ENCODE measurements at places on chromosomes 4 and X.
A peak's percentile ranks its signal among the peaks of the same experiment; 100 is the strongest.

- DNase-seq = no peak
These were observed 69.4 kb downstream of the EFHC2 start for GRCh38 chrX:44274096-44274495.

DNA sequence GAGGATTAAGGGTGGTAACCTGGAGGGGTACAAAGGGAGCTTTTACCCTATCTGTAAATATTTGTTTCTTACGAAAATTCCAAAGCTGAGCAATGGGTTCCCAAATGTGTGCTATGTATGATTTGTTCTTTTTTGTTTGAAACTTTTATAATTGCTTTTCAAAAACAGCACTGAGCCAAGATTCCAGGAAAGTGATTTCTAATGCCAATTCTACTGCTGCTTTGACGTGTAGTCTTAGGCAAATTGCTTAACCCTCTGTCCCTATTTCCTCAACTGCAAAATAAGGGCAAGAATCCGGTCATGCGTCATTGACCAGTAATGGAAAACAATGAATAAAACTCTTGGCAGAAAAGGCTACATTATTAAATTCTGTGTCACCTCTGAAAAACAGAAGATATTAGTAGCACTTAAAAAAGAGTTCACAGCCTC is 454.7 kb downstream of the IL15 start:
- DNase-seq = peak; percentile 58

DNA sequence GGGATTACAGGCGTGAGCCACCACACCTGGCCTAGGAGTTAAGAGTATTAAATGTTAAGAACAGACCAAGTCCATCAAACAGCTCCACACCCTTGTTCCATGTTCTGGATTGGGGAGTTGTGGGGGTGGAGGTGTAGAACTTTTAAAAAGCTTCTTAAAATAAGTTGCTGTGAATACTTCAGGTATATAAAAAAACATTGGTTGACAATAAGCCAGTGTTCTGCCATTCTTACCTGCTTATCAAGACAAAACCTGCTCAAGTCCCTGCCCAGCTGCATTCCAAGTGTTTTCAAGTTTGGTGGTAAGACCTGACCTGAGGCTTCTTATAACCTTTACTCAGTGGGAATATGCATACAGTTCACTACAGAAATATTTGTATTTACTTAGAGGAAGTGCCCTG is 6.4 kb downstream of the RBM3 start:
- DNase-seq = no peak

- no peak for DNase-seq
These were observed 6.1 kb downstream of the RPS3A start for GRCh38 chr4:151105454-151106032.

DNA sequence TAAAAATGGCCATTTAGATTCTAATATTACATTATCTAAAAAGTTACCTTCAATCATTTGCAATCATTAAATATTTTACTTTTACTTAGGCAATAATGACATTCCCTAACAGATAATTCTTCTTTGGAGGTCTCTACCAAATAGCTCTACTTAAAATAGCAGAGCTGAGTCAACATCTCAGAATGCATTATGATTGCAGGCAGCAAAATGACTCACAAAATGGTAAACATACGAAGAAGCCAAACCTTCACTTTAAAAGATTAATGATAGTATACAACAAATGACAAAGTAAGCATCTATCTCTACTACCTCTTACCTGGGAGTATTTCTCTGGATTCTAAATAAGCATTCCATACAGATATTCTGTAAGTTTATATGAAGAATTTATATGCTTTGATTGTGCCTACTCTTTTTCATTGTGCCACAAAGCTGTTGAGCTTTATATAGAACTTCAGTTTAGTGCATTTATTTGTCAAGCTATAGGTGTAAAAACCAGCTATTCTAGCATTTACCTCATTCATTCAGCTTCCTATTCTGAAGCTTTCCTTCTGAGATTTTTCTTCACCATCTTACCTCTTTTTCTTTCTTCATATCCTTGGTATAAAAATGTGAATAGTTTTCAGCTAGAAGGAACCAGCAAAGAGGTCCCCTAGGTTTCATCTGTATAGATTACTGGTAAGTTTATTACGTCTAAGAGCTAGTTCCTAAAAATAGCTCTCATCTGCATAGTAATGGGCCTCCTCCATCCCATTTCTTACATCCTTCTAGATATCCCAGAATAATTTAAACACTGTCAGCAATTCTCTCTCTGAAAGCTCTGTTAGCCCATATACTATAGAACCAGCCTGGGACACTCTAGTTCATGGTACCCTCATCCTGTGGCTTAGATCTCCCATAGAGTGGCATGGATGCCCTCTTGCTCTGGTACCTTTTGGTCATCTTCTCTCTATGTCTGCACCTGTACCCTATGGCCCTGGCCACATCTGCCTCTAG is 17.2 kb upstream of the SPCS3 start:
- no peak for DNase-seq

Data from adrenal gland (tissue), 19 donors.